ENCODE measurements at places on chromosomes 1 and 21.
A peak's percentile ranks its signal among the peaks of the same experiment; 100 is the strongest.

DNA sequence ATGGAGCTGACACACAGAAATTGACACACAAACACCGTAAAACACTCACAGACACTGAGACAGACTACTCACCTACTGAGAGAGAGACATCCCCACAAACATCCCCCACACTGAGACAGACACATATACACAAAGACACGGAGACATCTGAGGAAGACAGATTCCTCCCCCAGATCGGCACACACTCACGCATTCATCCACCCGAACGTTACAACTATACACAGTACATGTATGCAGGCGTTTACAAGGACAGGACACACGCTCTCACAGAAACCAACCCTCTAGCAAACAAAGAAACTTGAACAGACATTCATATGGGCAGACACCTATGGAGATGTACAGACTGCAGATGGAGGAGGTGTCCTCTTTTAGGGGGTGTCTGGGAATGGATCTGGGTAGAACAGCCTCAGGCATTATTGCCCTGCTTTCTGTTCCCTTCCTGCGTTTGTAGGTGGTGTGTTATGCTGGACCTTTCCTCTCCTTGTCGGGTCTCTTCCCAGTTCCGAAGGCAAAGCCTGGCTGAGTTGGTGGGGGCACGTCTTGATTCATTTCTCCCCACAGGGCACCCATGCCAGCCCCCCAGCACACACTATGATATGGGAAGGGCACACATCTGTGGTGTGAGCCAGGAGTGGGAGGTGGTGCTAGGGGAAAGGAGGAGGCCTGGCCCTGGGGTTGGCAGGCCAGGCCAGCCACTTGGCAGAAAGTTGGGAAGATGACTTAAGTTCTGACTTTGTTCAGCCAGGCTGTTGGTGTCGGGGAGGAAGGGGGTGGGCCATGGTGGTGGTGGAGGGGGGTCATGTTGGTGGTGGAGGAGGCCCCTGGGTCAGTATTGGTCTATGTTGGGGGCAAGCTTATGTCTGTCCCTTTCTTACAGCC lies 1.5 kb downstream of the KIRREL1 start:
- DNase-seq = no peak

- no peak for DNase-seq
Measured at GRCh38 chr1:21552715-21553114, 43.5 kb downstream of the ALPL start.

GRCh38 chr1:238485912-238486209 lies 595.1 kb upstream of the ZP4 start:
- no peak for DNase-seq

DNA sequence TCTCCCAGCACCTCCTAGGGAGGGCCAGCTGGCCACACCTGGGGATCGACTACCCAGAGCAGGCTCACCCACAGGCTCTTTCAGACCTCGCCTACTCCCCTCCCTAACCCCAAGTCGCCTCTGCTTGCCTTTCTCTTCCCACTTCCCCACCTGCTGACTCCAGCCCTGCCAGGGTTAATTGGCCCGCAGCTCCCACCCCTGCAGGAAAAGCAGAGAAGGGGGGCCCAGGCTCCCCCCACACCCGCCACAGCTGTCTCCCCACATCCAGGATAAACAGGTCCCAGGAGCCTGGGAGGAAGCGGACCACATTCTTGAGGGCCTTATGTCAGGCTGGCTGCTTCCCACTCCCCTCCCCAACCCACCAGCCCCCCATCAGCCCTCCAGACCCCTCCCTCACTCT lies 45.0 kb downstream of the TAS1R2 start:
- no peak for DNase-seq

- no peak for DNase-seq
Measured at GRCh38 chr1:198838022-198838342, 199.1 kb downstream of the PTPRC start.

GRCh38 chr1:106908689-106909088 lies 147.8 kb upstream of the PRMT6 start:
- no peak for DNase-seq

- no peak for DNase-seq
Measured at GRCh38 chr21:46171585-46171984, 12.7 kb downstream of the SPATC1L start.

- no peak for DNase-seq
Measured at GRCh38 chr1:225972344-225973152, 26.6 kb downstream of the SDE2 start.

DNA sequence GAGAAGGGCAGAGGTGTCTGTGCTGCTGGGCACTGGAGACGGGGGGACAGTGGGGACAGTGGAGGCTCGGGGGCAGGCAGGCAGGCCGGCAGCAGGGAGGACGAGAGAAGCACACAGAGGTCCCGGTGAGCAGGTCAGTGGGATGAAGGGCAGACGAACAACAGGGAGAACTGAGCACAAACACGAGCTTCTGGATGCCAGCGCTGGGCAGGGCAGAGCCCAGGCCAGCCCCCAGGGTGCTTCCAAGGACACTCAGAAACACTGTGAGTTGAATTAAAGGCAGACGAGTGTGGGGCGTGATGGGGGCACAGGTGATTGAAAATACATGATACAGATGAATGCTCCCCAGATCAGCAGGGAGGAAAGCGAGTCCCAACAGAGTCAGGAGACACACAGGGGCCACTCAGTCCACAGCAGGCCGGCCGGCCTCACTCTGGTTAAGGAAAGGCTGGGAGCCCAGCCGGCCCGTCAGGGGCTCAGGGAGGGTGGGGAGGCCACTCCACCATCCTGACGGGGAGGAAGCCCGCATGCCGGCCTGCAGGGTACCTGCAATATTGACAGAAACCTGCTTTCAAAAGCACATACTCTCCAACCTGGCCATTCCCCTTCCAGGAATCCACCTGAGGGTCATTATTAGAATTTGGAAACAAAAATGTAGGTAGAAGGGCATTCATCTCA lies 14.1 kb downstream of the SLC19A1 start:
- DNase-seq = no peak

DNA sequence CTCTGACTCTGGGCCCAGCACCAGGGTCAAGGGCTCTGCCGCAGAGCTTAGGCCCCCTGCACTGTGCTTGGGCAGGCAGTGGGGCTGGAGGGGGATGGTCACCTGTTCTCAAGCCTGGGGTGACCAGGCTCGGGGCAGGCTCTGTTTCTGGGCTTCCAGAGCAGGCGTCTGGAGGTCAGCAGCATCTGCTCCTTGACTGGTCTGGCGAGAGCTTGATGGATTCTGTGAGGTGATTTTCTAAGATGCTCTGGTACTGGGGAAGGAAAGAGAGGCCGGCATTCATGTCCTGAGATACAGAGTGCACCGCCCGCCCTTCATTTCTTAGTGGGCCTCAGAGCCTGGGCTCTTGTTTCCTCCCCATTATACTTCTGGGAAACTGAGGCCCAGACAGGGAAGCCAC lies 24.5 kb downstream of the RAB7B start:
- no peak for DNase-seq

DNA sequence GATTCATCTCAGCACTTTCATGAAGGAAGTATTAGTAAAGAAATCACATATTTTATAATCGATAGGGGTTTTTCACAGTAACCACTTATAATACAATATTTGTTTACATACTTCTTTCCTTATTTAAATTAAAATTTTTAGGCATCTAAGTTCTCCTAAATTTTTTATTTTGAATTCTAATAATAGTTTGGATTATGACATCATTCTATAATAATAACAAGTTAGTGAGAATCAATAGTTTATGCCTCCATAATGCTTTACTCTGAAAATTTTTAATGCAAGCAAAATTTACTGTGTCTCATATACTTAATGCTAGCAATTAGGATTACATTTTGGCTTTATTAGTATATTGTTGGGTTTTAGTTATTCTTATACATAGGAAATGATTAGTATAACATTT lies 252.2 kb downstream of the ZP4 start:
- DNase-seq = no peak

DNA sequence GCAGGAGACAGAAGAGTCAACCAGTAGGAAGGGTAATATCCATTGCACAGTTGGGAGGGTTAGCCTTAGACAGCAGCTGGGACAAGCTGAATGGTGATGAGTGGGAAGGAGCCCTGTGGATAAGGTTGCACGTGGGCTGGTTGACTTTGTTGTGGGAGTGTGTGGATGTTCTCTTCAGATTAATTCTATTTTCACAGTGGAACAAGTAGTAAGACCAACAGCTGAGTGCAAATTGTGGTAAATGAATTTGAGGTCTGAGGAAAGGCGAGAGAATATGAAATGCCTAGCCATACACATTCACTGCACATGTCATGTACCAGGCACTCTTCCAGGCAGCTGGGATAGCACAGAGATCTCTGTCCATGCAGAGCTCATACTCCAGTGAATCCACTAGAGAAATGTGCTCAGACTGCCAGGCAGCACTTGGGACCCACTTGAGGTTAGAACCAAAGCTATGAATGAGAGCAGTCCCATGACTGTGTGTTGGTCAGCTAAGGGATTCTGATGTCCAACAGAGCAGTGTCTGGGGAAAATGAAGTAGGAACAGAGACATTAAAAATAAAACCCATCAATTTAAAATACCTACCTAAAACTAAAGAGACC lies 25.2 kb upstream of the VTCN1 start:
- no peak for DNase-seq

- DNase-seq = no peak
Measured at GRCh38 chr1:43743206-43743605, 35.9 kb downstream of the ST3GAL3 start.

- DNase-seq = no peak
Measured at GRCh38 chr1:115291741-115292140, 46.3 kb downstream of the NGF start.

DNA sequence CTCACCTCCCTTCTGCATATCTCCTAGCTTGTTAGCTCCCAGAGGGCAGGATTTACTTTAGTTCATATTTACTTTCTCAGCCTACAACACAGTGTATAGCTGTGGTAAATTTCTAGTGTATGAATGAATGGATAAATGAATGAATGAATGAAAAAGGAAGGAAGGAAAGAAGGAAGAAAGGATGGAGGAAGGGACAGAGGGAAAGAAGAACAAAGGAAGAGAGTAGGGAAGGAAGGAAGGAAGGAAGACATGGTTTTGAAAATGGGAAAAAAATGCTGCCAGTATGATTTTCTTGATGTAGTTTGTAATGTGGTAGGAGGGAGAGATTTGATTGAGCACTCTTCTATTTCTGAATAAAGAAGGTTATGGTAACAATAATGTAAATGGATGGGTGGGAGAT lies 47.0 kb downstream of the LAMC2 start:
- DNase-seq = no peak

DNA sequence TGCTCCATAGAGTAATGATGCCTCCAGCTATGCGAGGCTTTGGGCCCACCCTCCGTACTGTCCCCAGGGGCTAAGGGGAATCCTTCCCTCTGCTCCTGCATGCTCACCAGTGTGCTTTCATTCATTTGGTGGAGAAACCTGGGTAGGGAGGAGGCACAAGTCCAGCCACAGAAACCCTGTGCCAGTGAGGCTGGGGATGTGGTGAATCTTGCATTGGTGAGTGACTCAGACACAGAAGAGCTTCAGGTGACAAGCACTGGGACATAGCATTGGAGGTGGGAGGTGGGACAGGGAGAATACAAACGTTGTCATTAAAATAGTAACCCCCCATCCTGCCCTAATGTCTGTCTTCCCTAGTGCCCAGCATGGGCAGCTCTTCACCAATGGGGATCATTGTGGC lies 5.2 kb downstream of the FCGR2A start:
- no peak for DNase-seq

DNA sequence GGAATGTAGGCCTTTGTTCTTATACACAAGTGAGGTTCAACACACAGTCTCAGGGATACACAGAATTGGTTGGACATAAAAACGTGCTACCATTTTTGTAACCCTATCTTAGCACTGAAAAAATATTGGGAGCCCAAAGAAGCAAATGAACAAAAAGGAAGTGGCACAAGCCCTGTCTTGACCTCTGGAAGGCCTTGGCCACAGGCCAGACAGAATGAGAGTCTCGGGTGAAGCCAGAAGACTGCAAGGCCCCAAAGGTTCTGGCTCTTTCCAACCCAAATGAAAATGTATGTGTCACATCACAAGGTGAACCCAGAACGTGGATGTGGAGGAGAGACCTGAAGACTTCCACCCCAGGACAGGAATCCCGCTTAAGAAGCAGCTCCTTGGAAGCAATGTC lies 57.3 kb downstream of the PGBD5 start:
- DNase-seq = peak; percentile 54

- DNase-seq = no peak
Measured at GRCh38 chr21:29215709-29216108, 83.0 kb upstream of the BACH1 start.

GRCh38 chr1:39081271-39082009 lies 55.3 kb downstream of the NDUFS5 start:
- peak; percentile 47 for DNase-seq

DNA sequence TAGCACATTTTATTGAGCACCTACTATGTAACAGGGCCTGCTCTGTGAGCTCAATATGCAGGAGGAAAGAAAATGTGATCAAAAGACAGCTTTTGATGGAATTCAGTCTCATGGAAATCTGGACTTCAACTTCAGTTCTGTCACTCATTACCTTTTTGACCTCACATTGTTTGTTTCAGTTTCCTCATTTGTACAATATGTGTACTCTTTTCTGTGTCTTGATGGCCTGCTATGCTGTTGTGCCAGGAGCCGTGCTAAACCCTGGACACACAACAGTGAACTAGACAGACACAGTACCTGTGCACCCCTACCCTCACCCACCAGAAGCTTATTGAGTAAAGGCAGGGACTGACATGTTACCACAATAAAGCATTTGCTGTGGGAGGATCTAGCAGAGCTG lies 162.9 kb upstream of the FGGY start:
- DNase-seq = no peak

DNA sequence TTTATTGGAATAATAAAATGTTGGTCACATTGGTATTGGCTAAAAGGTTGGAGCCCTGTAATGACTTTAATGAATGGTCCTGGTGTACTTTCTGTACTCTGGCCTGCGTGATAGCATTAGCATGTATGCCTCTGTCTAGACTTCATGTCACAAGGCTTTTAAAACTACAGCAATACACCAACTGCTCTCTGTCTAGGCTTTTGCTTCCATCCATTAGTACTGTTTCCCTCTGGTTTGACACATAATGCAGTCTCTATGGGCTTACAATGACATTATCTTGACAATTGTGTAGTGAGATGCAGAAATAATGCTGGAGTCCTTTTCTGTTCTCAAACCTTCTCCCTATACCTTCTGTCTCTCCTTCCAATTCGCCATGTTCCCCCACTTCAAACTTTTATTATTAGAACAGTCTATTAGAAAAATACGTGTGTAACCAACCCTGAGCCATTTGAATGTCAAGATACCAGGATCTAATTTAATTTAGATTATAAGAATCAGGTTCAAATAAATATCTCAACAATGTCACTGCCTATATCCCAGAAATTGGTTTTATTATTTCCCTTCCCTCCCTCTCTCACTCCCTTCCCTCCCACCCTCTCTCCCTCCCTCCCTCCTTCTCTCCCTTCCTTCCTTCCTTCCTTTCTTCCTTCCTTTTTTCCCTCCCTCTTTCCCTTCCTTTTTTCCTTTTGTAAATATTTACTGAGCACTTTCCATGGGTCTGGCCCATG lies 8.8 kb downstream of the C8A start:
- DNase-seq = no peak
